ENCODE measurements at places on chromosomes 3 and 15.
A peak's percentile ranks its signal among the peaks of the same experiment; 100 is the strongest.

GRCh38 chr3:171011873-171012336, 14.6 kb downstream of the SLC2A2 start:
- no peak for DNase-seq

GRCh38 chr15:57319919-57320560, 56.3 kb upstream of the CGNL1 start:
- DNase-seq, result no peak

DNA sequence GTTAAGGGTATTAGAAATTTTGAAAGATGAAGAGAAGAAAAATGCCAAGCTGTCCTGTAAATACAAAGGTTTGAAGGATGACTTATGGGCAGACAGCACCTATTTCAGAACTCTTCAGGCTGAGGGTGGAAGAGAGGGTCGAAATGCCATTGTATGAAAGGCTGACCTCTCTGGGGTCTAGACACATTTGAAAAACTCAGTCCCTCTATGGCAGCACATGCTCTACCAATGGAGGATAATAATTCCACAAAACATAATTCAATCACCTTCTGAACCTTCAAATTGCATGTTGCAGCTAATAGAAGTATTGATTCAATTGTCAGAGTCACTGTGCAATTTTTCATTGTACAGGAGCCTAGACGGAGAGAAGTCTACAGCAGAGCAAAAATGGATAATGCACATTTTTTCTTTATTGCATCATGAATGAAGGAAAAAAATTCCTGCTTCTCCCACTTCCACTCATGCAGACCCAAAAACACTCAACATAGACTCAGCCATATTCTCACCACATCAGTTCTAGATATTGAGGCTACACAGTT, 569.1 kb downstream of the TBL1XR1 start:
- DNase-seq, result no peak

- no peak for DNase-seq
Measured at GRCh38 chr3:89239774-89240173, 132.4 kb downstream of the EPHA3 start.

DNA sequence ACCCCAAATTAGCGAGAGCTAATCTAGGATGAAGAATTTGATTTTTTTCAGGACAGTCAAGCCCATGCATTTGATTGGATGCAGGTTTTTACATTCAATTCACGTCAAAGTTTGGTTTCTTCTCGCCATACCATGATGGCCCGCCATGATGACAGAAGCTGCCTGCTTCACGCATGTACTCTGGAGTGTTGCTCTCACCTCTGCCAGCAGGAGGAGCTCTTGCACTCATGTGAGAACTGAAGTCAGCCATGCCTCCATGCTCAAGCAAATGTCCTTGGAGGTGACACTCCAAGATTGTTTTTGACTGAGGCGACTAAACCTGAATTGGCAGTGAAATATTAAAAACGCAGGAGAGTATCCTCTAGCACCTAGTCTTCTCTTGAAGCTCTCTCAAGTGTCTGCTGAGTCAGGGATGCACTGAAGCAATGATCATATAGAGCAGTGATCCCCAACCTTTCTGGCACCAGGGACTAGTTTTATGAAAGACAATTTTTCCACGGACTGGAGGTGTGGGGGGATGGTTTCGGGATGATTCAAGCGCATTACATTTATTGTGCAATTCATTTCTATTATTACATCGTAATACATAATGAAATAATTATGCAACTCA, 120.9 kb downstream of the SAMMSON start:
- DNase-seq, result peak; percentile 25

DNA sequence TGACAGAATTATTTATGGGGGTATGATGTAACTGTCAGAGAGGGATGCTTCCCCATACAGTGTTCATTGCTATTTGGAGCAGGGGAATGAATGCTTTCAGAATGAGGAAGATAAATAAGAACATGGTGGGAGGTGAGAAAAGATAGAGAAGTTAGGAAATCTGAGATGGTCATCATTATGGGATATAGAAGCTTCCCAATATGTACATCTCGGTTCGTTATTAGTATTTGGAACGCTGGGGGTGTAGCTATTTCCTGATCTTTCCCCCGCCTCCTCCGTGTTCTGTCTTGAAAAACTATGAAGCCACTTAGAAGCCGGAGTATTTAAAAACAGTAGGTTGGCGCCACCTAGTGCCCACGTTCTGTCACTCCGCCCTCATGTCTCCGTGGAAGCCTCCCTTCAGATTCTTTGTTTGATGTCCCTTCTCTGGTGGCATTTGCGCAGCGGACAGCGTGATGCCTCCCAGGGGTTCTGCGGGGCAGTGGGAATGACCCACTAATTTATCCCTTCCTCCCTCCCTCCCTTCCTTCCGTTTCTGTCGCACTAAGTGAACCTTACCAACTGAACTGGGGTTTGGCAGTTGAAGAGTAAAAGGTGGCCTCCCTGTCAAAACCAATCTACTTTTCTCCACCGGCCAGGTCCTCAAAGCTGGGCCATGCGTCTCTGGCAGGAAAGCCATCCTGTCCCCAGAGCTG, 184.5 kb downstream of the FEZF2 start:
- peak; percentile 57 for DNase-seq

DNA sequence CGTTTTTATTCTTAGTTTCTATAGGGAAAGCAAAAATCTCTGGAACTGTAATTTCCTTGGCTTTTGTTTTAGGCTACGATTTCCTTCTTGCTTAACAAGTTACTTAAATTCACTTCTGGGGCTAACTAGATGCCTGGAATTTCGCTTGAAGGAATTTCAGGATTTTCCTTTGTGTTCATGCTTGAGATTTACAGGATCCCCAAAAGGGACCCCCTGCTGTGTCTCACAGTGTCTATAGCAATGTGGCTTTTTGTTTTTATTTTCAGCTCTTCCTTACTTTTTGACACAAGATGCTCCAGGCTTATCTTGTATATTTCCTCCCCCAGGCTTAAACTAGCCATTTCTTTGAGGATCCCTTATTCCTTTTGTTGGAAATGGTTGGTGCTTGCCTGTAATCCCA, 95.5 kb upstream of the DPPA4 start:
- DNase-seq, result no peak

- no peak for DNase-seq
Measured at GRCh38 chr3:159417761-159418160, 570.9 kb upstream of the IL12A start.

DNA sequence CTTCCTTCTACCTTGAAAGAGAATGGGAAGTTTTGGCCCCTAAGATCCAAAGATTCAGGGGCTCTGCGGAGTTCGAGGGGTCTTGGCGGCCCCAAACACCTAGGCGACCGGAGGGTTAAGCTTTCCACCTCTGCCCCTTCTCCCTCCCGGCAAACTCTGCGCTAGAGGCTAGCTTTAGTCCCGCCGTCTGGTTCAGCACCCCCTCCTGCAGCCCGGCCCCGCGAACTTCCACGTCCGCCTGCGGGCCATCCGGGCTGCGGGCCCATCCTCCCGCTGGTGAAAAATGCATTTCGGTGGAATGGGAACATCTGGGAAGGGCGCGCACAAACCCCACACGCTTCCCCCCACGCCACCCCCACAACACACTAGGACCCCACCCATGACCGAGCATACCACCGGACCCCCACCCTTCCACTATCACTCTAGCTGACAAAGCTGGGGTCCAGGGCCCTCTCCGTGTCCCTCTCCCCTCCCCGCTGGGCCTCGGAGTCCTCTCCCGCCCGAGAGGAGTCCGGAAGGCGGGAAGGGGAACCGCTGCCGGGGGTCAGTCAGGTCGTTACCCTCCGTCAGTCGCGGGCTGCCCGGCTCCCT, 1.0 kb downstream of the SHOX2 start:
- DNase-seq, result no peak

- DNase-seq, result peak; percentile 75
Measured at GRCh38 chr3:40035177-40035576, 225.8 kb downstream of the MYRIP start.

- no peak for DNase-seq
Measured at GRCh38 chr3:4812591-4812990, 166.6 kb upstream of the BHLHE40 start.

GRCh38 chr15:72554471-72555425, 80.6 kb downstream of the ARIH1 start:
- peak; percentile 74 for DNase-seq

DNA sequence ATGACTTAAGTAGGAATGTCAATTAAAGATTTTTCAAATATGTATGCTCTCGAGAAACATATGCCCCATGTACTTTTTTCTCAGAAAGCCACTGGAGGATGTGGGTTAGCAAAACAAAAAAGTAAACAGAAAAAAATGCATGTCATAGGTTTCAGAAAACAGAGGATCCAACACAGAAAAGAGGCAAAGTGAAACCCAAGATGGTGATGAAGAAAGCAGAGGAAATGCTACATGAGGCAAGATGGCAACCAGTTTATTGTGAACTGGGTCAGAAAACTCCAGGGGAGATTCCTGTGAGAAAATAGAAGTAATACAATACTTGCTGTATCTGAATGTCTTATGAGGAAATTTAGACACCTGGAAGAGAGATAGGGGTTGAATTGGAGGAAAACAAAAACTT, 30.8 kb upstream of the EOMES start:
- DNase-seq, result no peak

GRCh38 chr3:15342246-15342645, 9.9 kb upstream of the SH3BP5 start:
- DNase-seq, result no peak

DNA sequence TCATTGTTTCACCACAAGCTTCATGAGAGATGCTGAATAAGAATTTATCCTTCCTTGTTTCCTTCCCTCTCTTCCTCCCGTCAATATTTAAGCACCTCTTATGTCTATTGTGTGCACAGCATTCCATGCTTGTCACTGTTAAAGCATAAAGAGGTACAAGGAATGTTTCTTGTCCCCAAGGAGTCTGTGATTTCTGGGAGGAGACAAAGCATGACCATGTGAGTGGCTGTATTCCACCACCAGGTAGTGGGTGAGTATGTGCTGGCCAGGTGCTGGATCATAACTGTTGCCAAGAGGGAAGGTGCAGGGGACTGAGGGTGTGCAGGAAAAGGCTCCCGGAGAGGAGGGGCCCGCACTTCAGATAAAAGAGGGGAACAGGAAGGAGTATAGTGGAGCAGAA, 62.9 kb upstream of the GSK3B start:
- no peak for DNase-seq

DNA sequence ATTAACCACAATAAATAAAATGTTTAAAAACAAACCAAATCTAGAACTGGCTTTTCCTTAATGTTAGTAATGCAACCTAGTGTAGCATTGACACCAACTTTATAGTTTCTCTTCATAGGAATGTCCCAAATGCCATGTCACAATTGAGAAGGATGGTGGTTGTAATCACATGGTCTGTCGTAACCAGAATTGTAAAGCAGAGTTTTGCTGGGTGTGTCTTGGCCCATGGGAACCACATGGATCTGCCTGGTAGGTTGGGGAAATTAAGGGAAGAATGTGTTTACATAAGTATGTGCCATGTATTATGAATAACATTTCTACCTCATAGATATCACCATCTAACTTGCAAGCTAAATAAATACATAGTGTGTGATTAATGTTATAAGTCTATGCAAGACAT, 84.4 kb upstream of the GOLGA6B start:
- DNase-seq, result no peak

DNA sequence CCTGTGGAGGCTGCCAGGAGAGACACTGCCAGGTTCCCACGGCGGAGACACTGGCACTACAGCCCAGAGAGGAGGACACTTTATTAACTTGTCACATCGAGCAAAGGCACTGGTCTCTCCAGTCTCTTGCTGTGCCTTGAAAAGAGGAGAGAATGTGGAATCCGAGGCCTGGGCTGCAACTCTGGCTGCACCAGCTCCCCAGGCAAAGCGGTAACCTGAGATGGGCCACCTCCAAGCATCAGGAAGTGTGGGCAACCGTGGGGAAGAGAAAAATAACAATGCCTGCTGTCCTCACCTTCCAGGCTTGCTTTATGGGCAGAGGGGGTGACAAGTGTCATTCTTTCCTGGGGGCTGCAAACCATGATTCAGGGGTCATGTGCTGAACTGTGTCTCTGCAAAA, 91.6 kb upstream of the RGMA start:
- DNase-seq, result no peak

DNA sequence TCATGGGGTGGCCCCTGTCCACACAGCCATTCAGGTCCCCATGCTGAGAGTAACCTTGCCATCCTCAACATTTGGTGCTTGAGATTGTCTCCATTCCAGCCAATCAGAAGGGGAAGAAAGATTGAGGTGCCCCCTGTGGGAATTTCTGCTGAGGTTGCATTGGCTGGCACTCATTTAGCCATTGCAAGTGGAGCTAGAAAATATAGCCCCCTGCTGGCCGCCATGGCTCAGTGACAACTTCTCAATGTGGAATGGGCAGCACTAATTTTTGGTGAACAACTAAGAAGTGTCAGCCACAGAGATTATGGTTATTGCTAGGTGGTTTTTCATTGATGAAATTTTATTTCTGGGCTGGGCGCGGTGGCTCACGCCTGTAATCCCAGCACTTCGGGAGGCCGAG, 22.0 kb downstream of the COL6A6 start:
- DNase-seq, result no peak

GRCh38 chr3:145854499-145854898, 306.5 kb downstream of the PLOD2 start:
- DNase-seq, result no peak

DNA sequence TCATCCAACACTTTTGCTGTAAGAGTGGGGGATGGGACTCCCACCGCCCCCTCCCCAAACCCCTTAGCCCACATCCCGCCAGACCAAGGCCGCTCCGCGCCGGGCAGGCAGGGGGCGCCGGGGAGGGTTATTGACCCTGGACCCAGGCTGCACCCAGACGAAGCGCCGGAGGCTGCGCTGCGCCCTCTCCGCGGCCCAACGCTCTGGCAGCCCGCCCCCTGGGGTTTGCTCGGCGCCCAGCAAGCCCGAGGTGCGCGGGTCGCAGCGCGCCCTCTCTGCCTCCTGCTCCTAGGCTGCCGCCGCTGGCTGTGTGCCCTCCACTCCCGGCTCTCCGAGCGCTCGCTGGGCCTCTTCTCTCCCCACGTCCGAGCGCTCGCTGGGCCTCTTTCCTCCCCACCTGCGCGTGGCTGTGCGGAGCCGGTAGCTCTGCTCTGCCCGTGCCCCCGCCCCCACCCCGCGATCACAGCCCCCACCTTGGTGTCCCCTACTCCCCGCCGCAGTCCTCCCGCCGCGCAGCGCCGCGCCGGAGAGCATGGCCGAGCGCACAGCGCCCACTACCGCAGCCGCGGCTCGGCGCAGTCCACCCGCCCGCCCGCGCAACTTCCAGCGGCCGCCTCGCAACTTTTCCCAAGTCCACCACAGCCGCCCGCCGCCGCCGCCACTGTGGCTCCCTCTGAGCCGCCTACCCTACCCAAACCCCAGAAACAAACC, 1.2 kb downstream of the MECOM start:
- DNase-seq, result peak; percentile 21

DNA sequence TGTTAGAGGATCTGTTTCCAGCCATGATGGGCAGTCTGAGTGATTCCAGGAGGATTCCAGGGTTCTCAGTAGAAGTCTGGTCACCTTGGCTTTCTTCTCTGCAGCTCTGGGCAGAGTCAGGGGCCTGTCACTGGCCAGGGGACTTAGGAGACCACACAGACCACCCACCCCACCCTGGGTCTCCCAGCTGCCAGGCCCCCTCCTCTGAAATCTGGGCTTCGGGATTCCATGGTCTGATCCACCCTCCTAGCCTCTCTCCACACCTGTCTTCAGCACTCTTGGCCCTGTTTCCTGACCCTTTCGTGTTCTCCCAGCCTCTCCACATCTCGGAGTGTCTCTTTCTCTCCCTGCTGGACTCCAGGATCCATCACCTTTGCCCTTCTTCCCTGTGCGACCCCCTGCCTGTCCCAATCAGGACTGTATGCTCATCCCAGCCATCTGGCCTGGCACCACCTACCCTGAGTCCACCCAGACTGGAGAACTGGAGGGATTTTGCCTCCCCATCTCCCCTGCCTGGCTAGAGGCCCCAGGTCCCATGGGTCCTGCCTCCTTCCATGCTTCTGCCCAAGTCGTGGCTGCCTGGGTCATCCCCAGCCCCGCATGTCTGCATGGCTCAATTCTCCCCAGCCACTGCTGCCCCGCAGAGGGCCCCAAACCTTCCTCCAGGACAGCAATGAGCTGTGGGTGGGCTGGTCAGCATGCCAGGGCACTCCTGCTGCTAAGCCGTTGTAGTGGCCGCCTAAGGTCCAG, 34.3 kb downstream of the GOLGA6L10 start:
- DNase-seq, result no peak

Data from HFFc6 (cell line).